Right hindlimb (tissue), 1 donor: ENCODE measurements at places on chromosomes 3 and 15.
A peak's percentile ranks its signal among the peaks of the same experiment; 100 is the strongest.

DNA sequence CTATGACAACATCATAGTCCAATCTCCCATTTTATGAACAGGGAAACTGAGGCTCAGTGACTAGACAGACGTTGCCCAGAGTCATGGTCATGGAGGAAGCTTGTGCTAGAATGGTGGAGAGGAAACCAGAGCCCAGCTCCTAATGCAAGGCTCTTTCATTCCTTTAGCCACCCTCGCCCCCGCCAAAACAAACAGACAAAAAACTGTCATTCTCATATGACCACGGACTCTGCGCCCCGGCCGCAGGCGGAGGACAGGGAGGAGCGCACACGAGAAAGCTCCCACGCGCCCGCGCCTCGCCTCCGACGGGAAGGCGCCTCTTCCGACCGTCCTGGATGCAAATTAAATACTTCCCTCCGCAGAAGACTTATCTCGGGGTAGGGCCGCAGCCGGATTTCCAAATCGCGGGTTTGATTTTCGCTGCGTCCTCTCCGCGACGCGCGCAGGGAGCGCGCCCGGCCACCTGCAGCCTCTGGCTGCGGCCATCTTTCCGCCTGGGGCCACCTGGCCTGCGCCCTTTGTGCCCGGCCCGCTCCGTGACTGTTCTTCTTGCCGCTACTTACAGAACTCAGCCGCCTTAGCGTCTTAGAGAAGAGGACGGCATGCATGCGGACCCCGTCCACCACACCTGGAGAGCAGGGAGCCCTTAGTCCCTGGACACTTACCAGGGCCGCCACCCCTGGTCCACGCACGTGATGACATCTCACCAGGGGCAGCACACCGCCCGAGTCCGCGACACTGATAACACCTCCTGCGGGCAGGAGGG lies 670 bp upstream of the ATP13A3 start:
- DNase-seq, result peak; percentile 59

DNA sequence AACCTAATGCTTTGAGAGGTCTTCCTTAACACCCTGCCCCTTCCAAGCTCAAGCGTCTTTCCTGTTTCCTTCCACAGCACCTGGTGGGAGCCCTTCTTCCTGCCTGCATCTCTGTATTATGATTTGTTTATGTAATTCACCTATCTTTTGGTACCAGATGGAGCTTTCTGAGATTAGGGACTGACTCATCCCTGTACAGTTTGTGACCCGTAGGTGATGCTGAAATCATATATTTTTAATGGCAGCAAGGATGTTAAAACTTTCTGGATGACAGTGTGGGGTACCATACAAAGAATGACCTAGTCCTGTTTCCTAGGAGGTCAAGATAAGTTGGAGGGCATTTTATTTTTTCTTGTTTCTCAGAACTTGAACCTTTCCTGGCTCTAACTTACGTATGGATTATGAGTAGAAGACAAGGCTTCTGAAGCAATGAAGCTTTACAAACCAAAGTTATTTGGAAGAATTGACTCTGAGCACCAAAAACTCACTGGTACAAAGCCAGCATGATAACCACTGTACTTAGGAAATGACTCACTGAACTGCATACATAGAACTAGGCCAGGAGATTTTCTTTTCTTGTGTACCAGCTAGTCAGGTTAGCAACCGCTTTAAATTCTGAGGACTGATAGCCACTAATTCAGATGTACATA lies 46.6 kb downstream of the HHLA2 start:
- no peak for DNase-seq

DNA sequence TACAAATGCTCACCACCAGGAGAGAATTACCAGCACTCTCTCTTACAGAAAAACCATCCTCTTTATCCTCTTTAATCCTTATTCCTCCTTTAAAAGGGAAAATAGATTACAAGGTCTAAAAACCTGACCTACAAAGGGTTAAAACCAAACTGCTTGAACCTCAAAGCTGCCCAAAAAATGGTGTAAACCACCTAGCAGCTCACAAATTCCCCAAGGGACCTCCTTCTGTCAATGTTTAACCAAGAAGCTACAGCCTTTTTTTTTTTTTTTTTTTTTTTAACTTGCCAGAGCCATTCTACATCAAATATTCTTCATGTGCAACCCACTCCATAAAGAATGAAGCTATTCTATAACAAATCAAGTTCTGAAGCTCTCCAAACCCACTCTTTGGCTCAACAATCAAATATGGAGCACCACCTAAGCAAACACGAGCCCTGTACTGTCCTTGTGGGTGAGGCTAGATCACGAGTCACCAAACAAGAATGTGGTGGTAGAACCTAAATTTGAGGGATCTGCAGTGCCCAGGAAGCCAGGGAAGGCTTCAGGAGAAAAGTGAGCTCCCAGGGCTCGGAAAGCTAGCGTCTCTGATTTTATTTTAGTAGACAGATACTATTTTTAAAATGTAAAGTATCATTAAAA lies 20.1 kb downstream of the OSBPL10 start:
- DNase-seq, result no peak

DNA sequence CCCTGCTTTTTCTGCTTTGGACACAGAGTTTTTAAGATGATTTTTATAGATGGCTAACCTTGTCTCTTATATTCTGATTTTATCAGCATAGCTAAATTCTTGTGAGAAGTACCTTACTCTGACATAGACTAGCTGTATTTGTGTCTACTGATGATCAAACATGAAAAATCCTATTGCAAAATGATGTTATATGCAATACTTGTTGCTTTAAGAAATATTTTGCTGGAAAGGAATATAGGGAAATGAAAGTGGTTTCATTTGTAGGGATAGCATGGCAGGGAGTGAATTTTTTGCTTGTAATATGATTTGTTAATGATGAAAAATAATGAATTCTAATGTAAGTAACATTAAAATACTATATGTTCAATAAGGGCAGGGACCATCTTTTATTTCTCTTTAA lies 35.9 kb downstream of the CFAP91 start:
- no peak for DNase-seq
